ENCODE measurements at places on chromosomes 13 and 19. TPM values are rescaled to one million over a fixed set of nuclear protein-coding genes. Genes with fewer than 3 reads are reported as not detected.

The DIRAS1 gene
- polyA plus RNA-seq = 9.0 TPM

The ATP4B gene
- not detected for polyA plus RNA-seq

The SF3A2 gene
- 35.0 TPM for polyA plus RNA-seq

The PODNL1 gene
- polyA plus RNA-seq = 7.5 TPM

The FBXO17 gene
- polyA plus RNA-seq = 40.7 TPM

The IGFL3 gene
- not detected for polyA plus RNA-seq

The KEAP1 gene
- 53.8 TPM for polyA plus RNA-seq

The RAB8A gene
- 58.0 TPM for polyA plus RNA-seq

The NTF4 gene
- polyA plus RNA-seq = 1.6 TPM

The ZNF260 gene
- polyA plus RNA-seq = 4.7 TPM

The WDR62 gene
- 5.0 TPM for polyA plus RNA-seq

The TMEM238 gene
- polyA plus RNA-seq = 0.08 TPM

The CYP4F3 gene
- polyA plus RNA-seq = 0.03 TPM

The SIAH3 gene
- polyA plus RNA-seq = 0.08 TPM

The SULT2A1 gene
- not detected for polyA plus RNA-seq

The PNMA8B gene
- 0.63 TPM for polyA plus RNA-seq

The C19orf81 gene
- 5.7 TPM for polyA plus RNA-seq

The KLK14 gene
- 0.19 TPM for polyA plus RNA-seq

The ZNF221 gene
- polyA plus RNA-seq = 1.7 TPM

The TNNT1 gene
- 39.5 TPM for polyA plus RNA-seq
